ENCODE measurements at places on chromosomes 11 and 22.

GRCh38 chr11:117906710-117907109, 22.5 kb downstream of the TMPRSS13 start:
- DNase-seq: no peak

DNA sequence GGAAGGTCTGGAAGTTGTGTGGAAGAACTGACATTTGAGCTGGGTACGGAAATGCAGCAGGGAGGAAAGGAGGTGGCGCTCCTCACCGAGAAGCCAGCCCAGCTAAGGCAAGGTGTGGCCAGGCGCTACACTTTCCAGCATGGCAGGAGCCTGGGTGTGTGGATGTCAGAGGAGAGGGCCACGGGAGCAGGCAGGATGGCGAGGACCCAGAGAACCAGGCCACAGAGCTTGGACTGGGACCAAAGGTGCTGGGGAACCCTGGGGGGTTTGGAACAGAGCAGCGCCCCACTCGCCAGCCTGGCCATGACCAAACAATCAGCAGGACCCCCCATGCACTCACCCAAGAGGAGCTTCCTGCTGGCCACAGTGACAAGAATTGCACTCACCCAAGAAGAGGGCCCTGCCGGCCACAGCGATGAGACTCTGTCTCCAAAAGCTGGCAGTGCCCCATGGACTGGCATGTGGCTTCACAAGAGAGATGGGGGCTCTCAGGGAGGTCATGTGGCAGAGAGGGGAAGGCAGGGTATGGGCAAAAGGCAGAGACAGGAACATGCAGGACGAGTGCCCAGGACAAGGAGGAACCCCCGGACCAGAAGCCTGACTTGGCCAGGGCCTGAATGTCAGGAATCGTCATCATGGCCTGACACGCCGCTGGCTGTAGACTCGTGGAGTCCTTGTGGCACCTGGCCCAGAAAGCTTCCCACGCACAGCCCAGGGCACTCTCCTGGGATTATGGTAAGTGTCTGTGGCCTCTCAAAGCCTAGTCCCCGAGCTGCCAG, 45.4 kb downstream of the IGF2 start:
- DNase-seq: no peak

- peak; percentile 52 for DNase-seq
Measured at GRCh38 chr22:35312198-35313059, 12.7 kb downstream of the TOM1 start.

GRCh38 chr11:19200410-19201201, 1.2 kb downstream of the CSRP3 start:
- DNase-seq: no peak

GRCh38 chr22:30506507-30506968, 1.0 kb upstream of the SEC14L4 start:
- DNase-seq: no peak

DNA sequence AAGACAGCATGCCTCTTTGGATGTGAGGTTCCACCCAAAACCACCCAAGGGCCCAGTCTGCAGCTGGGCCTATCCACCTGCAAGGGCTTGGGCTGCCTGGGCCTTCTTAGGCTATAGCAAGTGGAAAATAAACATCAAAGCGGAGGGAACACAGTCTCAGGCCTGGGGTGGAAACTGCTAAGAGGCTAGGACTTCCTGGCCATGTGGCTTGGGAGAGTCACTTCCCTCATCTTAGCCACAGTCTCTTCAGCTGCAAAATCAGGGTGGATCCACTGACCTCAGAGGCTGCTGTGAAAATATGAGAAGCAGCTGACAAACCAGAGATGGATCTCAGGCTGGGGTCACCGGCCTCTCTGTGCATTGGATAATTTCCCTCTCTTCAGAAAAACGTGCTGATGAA, 30.6 kb upstream of the TFIP11 start:
- DNase-seq: no peak

DNA sequence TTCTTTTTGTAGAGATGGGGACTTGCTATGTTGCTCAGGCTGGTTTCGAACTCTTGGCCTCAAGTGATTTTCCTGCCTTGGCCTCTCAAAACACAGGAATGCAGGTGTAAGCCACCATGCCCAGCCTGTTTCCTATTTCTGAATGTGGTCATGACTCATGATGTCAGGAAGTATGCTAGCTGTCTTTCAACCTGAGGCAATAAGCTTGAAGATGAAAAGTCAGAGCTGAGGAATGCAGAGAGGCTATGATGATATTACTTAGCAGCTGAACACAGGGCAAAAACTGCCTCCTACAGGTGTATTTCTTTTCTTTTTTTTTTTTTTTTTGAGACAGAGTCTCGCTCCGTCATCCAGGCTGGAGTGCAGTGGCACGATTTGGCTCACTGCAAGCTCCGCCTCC, 9.0 kb upstream of the NUCB2 start:
- no peak for DNase-seq

GRCh38 chr11:11217289-11217928, 135.6 kb downstream of the CSNK2A3 start:
- DNase-seq: no peak

DNA sequence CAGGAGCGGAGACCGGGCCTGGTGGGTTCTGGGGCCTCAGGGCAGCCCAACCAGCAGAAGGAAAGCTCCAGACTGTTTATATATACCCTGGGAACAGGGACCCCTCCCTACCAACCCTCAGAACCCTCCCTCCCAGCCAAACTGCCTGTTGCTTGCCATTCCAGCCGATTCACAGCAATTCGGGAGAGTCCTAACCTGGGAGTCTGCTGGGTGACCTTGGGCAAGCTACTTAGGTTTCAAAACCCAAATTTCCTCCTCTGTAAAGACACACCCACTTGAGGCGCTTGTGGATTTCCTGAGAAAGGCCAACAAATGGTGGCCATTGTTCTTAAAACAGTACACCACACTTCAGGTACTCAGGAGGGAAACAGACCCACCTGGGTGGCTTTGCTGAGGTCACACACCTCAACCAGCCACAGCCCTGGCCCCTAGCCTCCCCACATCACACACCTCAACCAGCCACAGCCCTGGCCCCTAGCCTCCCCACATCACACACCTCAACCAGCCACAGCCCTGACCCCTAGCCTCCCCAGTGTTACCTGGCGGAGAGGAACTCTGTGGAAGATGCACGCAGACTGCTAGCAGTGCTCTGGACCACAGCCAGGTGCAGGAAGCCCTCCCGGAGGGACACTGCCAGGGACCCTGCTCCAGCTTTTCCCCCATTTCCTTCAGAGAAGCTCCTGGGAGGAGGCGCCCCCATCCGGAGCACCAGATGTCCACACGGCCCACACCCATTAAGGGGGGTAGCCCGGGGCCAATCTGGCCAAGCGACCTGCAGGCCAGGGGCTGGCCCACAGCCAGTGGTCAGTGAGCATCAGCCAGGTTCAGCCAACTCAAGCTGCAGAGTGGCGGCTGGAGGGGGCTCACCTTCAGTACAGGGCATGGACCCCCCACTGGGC, 6.2 kb downstream of the SHISA8 start:
- DNase-seq: peak; percentile 65

GRCh38 chr11:135033540-135033939, 621.5 kb upstream of the B3GAT1 start:
- no peak for DNase-seq

GRCh38 chr11:97732011-97732632, 1288.6 kb upstream of the CNTN5 start:
- no peak for DNase-seq

DNA sequence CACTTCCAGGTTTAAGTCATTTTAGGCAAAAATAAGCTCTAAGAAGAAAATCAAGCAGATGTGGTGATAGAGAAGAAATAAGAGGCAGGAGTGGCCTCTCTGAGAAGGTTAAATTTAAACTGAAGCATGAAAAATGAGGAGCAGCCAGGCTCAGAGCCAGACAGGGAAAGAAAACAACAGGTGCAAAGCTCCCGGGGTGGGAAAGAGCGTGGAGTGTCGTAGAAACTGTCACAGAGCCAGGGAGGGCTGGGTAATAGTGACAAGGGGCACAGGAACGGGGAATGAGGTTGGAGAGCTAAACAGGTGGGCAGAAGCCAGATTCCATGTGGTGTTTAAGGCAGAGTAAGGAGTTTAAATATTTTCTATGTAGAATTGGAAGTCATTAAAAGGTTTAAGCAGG, 132.1 kb upstream of the BLID start:
- DNase-seq: no peak

DNA sequence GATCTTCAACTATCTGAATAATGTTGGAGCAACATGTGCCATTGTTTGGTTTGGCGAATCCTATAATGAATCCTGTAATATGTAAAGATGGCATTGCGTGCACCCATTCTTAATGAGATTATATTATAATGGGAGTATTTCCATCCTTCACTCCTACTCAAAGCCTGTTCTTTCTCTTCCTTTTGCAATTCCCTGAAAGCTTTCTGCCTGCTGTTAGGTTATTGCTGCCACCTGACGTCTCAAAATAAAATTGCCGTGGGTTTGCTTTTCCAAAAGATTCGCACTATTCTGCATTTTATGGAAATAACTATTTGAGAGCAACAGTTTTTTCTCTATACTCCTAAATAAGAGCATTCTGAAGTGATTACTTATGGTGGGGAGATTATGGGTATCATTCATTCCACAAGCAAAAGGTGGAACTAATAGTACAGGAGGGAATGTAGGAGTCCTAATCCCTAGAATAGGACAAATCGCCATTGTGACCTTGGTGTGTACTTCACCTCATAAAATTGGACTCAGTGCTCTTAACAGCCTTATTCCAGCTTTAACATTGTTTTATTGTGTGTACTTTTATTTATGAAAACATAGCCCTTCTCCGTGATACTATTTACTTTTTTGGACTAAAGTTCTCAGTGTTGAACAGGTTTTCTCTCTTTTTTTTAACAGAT, 69.6 kb upstream of the ALKBH3 start:
- no peak for DNase-seq

DNA sequence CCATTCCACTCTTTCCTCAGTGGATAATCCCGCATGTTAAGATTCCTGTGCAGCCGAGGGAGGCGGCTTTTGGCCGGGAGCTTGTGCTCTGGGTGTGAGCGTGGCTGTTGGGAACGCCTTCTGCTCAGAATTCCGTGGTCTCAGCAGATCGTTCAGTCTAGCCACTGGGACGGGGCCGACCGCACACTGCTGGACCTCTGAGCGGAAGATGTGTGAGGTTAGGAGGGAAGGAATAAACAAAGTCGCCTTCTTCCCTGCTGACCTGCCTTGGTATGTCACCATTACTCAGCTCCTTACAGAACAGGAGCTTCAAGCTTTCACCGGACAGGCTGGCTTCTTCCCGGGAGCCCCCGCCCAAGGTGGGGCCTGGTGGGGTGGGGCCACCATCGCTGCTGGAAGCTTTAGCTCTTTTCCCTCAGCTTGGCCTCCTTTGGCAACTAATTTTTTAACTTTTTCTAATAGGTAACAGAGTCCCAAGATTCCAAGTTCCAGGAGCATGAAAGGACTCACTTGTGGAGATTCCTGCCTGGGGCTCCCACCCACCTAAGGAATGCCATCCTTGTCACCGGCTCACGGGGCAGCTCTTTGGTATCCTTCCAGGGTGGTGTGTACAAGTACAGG, 22.5 kb upstream of the SEPTIN5 start:
- no peak for DNase-seq

DNA sequence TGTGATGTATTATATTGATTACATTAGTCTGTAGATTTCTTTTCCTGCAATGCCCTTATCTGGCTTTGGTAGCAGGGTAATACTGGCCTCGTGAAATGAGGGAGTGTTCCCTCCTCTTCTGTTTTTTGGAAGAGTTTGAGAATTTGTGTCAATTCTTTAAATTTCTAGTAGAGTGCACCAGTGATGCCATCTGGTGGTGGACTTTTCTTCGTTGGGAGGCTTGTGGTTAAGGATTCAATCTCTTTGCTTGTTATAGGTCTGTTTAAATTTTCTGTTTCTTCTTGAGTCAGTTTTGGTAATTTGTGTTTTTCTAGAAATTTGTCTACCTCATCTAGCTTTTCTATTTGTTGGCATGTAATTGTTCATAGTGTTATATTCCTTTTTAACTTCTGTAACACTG, 18.9 kb downstream of the SHANK3 start:
- no peak for DNase-seq

DNA sequence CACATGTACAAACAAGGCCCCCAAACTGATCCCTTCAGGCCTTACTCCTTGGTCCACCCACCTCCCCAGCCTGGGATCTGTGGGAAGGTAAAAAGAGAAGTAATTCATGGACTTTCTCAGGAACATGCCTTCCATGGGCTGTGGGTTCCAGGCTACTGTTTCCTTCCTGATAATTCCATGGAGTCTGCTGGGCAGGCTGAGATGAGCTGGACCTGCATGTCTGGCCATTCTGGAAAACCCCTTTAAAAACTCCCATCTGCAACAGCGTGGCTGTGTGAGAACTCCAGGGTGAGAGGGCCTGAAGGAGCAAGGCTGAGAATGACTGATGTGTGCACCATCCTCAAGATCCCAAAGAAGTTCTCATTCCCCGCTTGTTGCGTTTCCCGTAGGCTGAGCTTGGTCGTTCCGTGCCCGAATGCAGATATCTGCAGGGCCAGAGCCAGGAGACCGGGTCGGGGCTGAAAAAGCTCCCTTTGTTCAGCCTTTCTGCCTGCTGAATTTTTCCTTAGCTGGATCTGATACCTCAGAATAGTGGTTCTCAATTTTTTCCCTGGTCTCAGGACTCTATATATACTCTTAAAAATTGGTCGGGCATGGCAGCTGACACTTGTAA, 72.9 kb downstream of the NAT10 start:
- DNase-seq: no peak

DNA sequence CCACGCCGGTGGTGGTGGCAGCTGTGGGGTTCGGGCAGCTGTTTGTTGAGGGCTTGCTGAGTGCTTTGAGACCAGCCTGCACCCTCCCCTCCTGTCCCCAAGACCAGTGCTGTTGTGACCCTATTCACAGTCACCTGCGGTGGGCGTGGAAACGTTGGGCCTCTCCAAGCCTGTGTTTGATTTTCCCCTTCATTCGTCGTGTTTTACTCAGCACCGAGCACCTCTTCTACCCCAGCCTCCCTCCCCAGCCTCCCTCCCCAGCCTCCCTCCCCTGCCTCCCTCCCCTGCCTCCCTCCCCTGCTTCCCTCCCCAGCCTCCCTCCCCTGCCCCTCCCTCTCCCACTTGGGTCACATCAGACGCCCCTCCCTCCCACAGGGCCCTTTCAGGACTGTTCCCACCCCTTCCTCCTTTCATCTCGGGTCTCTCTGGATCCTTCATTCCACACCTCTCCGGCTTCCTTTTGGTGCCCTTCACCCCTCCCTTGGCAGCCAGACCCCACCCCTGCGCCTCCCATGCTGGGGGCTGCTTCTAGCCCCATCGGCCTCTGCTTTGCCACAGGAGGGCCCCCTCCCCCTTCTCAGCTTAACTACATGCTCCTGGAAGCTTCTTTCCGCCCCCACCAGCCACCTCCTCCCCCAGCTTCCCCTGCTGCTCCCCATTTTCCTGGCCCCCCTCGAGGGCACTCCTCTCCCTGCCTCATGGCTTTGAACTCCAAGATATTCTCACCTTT, 14.8 kb downstream of the FRMD8 start:
- DNase-seq: no peak

GRCh38 chr11:123428116-123428715, 1.9 kb upstream of the GRAMD1B start:
- no peak for DNase-seq

DNA sequence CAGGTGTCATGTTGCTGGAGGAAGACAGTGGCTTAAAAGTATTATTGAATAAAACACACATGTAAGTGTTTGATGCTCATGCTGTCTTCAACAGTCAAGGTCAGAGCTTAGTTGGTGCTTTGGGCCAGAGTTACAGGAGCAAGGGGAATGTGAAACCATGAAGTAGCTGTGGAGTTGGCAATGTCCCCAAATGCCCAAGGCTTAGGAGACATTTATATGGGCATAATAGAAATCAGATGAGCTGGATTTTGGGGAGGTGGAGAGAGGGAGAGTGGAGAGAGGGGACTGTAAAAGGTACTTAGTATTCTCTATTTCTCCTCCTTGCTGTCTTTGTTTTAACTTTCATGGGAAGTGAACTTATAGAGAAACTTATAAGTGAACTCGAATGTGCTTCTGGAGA, 407.8 kb downstream of the ETS1 start:
- DNase-seq: no peak

GRCh38 chr22:33302549-33302948, 244.4 kb upstream of the SYN3 start:
- no peak for DNase-seq
